ENCODE measurements at places on chromosomes 2 and 18.

DNA sequence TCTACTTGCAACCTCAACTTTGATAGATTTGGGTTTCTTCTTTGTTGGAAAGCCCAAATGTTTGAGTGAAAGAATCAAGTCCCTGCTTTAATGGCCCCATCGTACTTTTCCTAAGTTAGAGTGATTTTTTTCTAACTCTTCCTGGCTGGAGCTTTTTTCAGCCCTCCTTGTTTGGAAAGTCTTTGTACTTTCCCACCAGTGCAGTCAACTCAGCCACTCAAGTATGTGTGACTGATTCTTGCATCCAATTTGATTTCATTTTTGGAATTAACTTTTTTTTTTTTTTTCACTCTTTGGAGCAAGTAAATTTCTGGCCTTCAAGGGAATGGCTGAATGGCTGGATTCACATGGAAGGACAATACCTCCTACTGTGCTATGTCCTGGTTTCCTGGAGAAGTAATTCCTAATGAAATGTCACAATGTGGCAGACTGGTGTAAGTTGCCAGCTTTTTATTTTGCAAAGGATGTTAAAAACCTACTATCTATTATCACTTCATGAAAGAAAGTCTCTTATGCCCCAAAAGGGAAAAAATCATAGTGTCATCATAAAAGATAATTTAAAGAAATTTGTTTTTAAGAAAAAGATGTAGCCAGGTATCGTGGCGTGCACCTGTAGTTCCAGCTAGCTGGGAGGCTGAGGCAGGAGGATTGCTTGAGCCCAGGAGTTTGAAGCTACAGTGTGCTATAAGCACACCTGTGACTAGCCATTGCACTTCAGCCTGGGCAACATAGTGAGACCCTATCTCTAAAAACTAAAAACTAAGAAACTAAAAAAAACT lies 76.0 kb upstream of the ZFP36L2 start:
- DNase-seq: no peak

- no peak for DNase-seq
These were observed 8.1 kb downstream of the GMCL1 start for GRCh38 chr2:69837533-69837932.

- DNase-seq: no peak
These were observed 167.3 kb upstream of the SKOR2 start for GRCh38 chr18:47418746-47419145.

- no peak for DNase-seq
These were observed 89.6 kb upstream of the CCDC68 start for GRCh38 chr18:55048892-55049291.

DNA sequence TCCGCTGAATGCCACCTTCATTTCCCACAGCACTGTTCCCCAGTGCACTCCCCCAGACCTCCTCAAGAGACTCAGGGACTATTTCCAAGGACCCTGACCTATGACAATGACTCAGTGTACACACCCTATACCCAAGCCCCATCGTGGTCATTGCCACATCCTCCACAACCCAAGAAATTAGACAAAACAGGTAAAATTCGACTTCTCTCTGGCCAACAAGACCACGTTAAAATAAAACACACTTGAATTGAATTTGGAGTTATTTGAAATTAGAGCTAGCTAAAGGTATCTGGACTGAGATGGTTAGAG lies 126.4 kb upstream of the NCK2 start:
- DNase-seq: no peak

DNA sequence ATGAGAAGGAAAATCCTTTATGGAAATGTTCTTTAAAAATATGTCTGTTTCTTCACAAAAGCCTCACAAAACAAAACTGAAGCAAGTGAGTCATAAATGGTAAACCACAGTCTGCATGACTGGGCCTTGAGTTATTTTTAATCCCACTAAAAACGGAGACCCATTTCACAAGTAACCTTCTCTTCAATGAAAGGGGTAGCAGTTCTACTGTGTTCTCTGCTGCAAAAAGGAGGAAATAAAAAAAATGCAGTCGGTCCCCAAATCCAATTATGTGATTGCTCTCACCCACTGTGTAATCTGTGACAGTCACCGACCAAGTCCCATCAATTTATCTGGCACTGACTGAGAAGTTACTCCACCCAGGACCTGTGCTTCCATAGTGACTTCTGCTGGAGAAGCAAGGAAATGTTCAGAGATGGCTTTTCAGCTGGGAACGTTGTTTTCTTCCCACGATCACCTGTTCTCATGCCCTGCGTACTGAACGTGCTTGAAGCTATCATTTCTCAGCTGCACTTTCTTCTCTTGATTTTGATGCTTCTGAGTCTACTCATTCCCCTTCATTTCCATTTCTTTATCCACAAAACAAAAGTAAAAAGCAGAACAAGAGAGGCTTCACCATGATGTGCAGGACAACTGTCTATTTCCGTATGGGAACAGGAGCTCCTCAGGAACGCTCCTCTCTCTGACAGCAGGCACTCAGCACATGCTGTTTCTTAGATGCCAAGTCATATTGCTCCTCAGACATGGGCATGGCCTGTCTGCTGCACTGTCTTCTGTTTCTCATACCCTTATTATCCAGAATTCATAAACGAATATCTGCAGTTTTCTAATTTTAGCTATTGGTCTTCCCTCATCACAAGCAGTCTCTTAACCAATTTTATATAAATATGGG lies 80.0 kb upstream of the TMEM200C start:
- no peak for DNase-seq

- DNase-seq: no peak
These were observed 108.9 kb upstream of the GLS start for GRCh38 chr2:190771726-190772125.

DNA sequence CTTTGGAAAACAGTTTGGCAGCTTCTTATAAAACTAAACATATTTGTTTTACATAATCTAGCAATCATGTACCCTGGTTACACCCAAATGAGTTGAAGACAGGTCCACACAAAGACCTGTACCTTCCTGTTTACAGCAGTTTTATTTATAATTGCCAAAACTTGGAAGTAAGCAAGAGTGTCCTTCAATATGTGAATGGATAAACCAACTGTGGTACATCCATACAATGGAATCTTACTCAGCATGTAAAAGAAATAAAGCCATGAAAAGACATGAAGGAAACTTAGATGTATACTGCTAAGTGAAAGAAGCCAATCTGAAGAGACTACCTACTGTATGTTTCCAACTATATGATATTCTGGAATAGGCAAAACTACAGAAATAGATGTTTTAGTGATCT lies 23.7 kb downstream of the ORC4 start:
- no peak for DNase-seq

DNA sequence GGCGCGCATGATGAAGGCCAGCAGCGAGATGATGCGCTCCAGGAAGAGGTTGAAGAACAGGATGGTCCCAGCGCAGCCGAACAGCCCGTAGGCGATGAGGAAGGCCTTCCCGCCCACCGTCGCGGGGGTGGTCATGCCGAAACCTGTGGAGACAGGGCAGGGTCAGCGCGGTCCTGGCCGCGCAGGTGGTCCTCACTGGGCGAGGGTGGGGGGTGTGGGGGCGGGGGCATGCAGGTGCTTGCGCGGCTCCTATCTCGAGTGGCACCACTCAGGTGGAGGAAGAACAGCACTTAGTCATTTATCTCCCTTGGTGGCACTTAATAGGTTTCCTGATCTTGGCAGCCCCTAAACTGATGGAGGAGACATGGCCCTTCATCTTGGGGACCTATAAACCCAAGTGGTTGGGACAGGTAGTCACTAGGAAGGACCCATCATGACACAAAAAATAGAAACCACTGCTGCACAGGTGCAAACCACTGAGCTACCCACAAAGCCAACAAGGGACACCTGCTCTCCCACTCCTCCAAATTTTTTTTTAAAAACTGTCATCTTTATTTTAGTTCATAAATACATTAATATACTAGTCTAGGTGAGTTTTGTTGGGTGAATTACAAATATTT lies 118.8 kb downstream of the MSH2 start:
- no peak for DNase-seq

DNA sequence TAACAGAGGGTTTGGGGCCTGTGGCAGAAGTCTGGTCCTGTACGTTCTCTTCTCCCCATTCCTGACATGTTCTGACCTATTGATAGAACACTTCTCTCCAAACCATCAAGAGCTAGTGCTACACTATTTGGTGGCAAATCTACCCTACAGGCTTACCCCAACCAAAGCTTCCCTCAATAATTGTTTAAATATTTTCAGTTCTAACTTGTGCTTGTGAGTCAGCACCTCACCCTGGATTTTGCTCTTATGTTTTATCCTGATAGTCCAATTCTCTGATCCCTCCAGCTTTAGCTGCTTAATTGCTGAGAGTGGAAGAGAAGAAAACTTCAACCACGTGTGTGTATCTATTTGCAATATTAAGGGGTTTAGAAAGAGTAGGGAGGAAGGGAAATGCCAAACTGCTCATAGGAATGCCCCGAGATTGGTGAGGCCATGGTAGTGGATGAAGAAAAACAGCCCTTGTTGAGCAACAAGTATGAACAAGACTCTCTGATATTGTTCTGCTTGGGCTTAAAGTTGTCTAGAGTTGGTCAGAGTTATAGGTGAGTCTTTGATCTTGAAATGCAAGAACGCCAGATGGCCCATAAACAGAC lies 67.8 kb upstream of the PARD3B start:
- no peak for DNase-seq

DNA sequence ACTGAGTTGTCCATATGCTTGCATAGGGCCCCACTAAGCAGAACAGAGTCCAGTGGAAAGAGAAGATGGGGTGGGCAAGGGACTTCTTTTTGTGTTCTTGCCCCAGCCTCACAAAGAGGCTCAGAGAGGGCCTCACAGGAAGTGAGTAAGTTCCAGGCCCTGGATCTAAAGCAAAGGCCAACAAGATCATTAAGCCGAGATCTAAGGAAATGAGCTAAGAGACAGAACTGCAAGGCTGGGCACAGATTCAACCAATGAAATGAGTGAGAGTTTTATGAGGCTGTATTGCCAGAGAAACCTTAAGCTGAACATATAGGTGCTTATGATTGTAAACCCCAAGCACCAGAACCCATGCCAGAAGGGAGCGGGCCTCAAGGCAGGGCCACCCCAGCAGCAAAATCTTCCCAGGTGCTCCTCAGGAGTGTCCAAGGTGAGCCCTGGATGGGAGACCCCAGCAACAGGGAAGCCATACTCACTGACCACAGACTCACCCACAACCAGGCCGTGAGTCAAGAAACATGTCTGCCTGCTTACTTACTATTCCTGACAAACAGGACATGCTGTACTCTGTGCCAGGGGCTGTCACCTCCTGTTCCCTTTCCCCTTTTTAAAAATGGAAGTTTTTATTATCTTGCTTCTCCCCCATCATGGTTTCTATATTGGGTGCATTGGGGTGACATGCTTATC lies 40.2 kb downstream of the SLC14A1 start:
- no peak for DNase-seq

- DNase-seq: no peak
These were observed 119.6 kb downstream of the SLC8A1 start for GRCh38 chr2:40332191-40332826.

GRCh38 chr2:225766431-225766830 lies 366.9 kb downstream of the NYAP2 start:
- no peak for DNase-seq

Data from central memory CD4-positive, alpha-beta T cell (primary cell).